ENCODE measurements at places on chromosomes 1 and 21.

DNA sequence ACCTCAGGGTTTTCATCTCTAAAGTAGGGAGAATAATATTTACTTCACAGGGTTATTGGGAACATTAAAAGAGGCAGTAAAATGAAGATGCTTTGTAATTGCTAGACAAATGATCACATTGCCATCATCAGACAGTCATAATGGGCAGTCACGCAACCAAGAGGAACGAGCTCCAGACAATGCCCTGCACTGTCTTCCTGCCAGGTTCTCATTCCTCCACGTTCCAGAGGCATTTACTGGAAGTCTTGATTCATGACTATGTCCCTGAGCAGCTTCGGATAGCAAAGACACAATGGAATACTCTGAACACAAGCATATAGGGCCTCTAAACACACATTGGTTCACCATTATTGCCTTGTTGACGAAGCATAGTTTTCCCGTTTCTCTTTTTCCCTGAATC, 389.7 kb downstream of the NTNG1 start:
- DNase-seq = no peak

GRCh38 chr1:33094971-33095604, 14.1 kb downstream of the AZIN2 start:
- DNase-seq = peak; percentile 34

- DNase-seq = no peak
Measured at GRCh38 chr1:201268604-201269151, 14.6 kb upstream of the PKP1 start.

DNA sequence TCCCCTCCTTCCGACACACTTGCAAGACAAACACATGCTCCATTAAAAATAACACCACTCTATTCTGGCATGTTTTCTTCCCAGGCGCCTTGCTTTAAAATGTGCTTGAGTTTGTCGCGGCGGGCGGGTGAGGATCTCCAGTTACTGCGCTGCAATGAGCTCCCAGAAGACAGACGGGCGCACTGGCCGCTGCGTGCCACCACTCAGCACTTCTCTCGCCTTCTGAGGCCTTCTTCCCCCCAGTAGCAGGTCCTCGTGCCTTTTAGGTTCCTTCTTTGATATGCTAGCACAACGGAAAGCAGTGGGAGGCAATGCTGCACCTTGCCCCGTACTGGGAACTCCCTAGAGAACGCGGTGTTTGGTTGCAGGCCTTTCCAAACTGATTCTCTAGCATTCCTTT, 279.5 kb upstream of the NR5A2 start:
- DNase-seq = no peak

- no peak for DNase-seq
Measured at GRCh38 chr1:56254130-56254529, 325.2 kb downstream of the PLPP3 start.

DNA sequence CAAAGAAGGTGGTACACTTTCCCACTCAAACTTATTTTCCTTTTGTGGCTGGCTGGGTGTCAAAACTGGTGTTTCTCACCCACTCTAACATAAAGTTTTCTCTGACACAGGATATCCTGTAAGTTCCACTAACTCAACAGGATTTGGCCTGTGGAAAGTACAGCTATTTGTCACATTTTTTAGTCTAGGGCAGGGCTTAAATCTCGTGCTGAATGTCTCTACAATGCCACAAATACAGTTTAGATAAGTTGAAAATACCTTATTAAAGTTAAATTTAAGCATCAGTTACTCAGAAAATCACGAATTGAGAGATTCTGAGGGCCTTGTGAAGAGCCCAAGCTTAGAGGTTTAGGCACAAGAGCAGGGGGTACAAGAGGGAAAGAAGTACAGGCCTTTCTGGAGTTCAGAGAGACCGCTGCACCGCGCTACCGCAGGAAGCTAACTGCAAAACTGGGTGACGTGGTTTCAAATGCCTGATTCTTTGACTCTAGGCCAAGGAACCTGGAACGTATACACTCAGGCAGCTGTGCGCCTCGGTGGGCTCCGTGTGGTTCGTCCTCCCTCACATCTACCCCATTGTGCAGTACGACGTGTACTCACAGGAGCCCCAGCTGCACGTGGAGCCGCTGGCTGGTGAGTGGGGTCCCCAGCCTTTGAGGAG, 23.4 kb upstream of the PWP2 start:
- peak; percentile 62 for DNase-seq

GRCh38 chr1:221149111-221149510, 269.9 kb downstream of the HLX start:
- no peak for DNase-seq

GRCh38 chr1:248804771-248805681, 20.7 kb downstream of the SH3BP5L start:
- DNase-seq = no peak

DNA sequence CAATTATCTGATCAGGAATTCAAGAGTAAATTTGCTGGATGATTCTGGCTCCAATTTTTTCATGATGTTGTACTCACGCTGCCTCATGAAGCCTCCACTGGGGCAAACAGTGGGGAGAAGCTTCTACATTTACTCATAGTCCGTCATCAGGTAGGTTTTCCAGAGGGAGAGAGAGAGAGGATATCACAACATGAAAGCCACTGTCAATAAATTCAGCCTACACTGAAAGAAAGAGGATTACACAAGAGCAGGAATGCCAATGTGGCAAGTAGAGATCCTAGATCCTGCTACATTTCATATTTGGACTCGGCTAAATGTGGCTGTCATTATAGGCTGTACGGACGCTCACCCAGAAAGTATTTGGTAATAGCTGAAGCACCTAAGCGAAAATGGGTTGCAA, 819.9 kb downstream of the BRINP3 start:
- no peak for DNase-seq

GRCh38 chr1:113517983-113518382, 127.7 kb downstream of the MAGI3 start:
- DNase-seq = no peak

GRCh38 chr21:31397939-31398338, 53.9 kb upstream of the TIAM1 start:
- no peak for DNase-seq

DNA sequence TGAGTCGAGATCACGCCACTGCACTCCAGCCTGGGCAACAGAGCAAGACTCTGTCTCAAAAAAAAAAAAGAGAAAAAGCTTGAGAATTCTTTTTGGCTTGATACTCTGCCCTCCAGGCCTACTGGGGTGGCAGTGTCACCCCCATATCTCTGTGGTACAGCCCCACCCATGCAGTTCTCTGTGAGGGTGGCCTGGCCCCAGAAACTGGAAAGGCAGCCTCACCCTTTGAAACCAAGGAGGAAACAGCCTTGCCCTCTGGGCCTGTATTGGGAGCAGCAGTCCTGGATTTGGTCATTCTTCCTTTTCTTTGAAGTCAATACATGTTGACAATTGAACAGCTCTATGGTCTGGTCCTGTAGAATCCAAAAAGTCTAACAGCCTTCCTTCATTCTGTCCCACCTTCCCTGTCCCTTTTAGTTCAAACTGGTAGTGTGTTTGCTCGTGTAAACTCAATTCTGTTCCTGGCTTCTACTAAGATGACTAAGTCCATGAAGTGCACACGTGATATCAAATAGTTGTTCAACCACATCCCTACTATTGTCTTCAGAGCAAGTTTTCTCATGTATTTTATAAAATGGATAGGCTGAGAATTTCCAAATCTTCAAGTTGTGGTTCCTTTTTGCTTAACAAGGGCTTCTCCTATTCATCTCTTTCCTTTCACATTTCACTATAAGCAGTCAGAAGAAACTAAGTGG, 13.2 kb downstream of the ST7L start:
- no peak for DNase-seq

DNA sequence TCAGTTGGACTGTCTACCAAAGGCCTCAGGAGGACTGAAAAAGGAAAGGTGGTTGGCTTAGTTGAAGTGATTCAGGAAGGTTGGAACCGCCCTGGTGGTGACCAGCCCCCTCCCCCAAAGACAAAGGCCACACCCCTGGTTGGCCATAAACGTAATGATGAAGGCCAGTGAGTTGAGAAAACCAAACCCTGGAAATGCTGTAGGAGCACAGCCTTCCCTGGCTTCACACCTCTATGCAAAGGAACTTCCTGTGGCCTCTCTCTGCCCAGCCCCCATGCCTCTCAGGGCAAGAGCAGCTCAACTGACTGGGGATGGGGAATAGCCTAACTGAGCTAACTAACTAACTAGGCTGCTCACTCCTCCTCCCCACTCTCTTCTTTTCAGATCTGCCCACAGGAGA, 90.4 kb downstream of the NPHP4 start:
- DNase-seq = no peak

- DNase-seq = no peak
Measured at GRCh38 chr21:46217511-46218196, 10.9 kb downstream of the LSS start.

- no peak for DNase-seq
Measured at GRCh38 chr1:52534928-52535764, 17.7 kb downstream of the TUT4 start.

DNA sequence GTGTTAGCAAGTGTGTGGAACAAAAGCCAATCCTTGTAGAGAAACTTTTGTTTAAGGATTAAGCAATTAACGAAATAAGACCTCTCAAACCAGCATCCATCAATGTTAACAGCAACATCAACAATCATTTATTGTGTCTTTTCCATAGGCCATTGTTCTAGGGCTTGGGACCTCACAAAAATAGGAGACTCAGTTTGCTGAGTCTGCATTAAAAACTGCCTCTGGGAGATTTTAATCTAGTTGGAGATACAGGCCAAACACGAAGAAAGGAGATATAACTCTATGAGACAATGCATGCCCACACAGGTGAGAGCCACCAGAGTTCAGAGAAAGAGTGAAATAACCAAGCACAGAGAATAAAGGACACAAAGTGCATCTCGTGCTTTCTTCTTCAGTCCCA, 14.4 kb upstream of the SELP start:
- no peak for DNase-seq

- no peak for DNase-seq
Measured at GRCh38 chr1:197991594-197991993, 74.4 kb downstream of the LHX9 start.

DNA sequence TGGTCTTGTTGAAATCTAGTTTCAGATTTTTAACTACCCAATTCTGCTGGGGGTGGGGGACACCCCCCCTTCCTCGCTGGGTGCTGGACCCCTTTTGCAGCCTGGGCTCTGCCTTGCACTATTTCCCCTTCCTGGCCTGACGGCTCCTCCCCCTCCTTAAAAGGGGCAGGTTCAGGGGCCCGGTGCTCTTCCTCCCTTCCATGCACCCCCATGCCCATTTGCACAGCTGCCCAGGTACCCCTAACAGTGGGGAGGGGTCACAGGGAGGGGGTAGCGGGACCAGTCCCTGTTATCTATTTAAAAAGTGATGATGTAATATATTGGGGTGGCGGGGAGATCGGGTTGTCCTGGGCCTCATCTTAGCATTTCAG, 15.3 kb downstream of the ZBTB7B start:
- no peak for DNase-seq

- no peak for DNase-seq
Measured at GRCh38 chr1:151739590-151740355, 18.5 kb downstream of the RIIAD1 start.

DNA sequence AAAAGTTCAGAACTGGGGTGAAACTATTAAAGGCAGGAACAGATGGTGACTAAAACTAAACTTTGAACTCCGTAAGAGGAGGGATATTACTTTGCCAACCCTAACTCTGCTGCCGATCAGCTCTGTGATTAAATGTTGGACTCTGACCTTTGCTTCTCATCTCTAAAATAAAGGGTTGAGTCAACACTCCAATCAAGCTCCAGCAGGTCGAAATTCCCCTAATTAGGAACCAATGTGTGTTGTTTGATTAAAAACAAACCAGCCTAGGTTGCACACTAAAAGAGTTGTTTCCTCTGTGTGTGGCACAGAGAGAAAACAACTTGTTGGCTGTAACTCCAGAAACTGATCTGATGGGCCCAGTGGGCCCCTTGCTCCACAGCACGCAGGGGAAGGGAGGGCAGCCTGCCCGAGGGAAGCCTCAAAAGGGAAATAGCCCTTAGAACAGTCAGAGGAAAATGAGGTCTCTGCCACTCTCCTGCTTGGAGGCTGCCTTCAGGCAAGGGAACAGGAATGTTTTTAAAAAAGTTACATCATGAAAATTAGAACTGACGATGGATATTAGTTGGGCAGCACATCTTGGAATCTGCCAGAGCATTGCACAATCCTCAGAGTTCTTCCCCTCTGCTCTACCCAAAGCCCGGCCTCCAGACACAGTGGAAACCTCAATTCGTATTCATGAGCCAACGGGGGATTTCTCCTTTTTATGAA, 69.3 kb downstream of the KCTD3 start:
- no peak for DNase-seq

GRCh38 chr21:45279446-45280177, 8.1 kb downstream of the POFUT2 start:
- no peak for DNase-seq

GRCh38 chr1:42657201-42657600, 1.0 kb upstream of the PPIH start:
- no peak for DNase-seq

DNA sequence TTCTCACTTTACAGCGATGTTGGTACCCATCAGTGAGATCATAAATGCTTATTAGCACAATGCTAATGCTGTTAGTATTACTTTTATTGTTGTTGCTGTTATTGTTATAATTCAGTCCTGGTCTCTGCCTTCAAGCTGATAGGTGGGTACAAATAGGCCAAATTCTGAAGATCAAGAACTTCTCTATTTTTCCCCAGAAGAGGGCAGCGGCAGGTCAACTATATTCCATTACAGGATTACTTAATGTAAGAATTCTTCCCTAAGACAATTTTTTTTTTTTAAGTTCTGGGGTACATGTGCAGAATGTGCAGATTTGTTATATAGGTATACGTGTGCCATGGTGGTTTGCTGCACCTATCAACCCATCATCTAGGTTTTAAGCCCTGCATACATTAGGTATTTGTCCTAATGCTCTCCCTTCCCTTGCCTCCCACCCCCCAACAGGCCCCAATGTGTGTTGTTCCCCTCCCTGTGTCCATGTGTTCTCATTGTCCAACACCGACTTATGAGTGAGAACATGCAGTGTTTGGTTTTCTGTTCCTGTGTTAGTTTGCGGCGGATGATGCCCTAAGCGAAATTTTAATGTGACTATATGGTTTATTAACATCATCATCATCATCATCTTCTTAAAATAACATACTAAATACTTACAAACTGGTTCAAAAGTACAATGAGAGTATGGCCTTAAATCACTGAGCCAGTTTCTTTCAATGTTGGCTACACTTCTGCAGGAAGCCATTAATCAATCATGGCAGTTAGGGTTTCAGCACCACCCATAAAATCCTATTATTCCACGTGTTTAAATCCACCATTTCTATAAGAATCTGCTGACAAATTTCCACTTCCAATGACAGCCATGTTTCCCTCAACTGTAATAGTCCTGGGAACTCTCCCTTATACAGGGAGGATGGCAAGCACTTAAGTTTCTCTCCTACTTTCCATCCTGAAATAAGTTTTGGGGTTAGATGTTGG, 19.2 kb downstream of the SLC19A2 start:
- peak; percentile 20 for DNase-seq

- no peak for DNase-seq
Measured at GRCh38 chr1:93828367-93828755, 50.6 kb downstream of the DNTTIP2 start.

All from stimulated activated CD4-positive, alpha-beta T cell treated with anti-CD3 and anti-CD28 coated beads, Interleukin-4, amount 100 ng/mL, for 24 hours (primary cell).